ENCODE measurements at places on chromosomes 11 and 22. TPM values are rescaled to one million over a fixed set of nuclear protein-coding genes. Genes with fewer than 3 reads are reported as not detected.

The ELMOD1 gene
- total RNA-seq, result 0.53 TPM

The NAALAD2 gene
- total RNA-seq, result 0.21 TPM

The TSPAN18 gene
- total RNA-seq, result 11.1 TPM

The RFPL3 gene
- total RNA-seq, result not detected

The DEFB131B gene
- total RNA-seq, result not detected

The SYCE3 gene
- not detected for total RNA-seq

The APOA1 gene
- total RNA-seq, result not detected

The PATE2 gene
- total RNA-seq, result 0.07 TPM

The GRK3 gene
- 1.3 TPM for total RNA-seq

The ASRGL1 gene
- 134 TPM for total RNA-seq

The MLC1 gene
- total RNA-seq, result not detected

The OTOG gene
- total RNA-seq, result not detected

The SERHL2 gene
- total RNA-seq, result 3.4 TPM

The C11orf21 gene
- not detected for total RNA-seq

The FEN1 gene
- 66.1 TPM for total RNA-seq

The TSSK2 gene
- total RNA-seq, result not detected

The MMP3 gene
- total RNA-seq, result not detected

The ARHGAP32 gene
- total RNA-seq, result 5.7 TPM

The OR6T1 gene
- total RNA-seq, result not detected
